ENCODE measurements at places on chromosomes 13 and 19.
A peak's percentile ranks its signal among the peaks of the same experiment; 100 is the strongest.

DNA sequence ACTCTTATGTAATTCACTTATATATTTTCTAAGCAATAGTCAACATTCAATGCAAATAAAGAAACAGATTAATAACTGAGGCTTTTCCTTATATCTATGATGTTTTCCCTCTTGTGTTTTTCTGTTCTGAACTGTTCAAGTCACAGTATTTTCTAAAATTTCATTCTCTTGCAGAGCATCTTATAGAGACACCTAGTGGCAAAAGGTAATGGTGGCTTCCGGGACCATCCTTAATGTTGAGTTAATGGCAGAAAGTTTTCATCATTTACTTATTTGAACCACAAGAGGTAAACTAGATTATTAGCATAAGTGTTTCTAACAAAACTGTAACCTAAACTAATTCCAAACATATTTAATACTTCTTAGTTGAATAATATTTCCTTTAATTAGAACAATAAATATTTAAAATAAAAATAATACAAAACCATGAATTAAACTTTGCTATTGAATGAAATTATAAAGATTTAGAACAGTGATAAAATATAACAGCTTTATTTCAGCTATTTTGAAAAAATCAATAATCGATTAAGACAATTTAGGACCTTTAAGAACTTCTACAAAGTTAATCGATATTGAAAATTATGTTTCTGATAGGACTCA is 1.7 kb upstream of the SLITRK5 start:
- H3K4me3 ChIP-seq, result no peak overlapping the region
- H3K27ac ChIP-seq, result no peak overlapping the region
- H3K27me3 ChIP-seq, result peaks cover 31% of the 10 kb centered on the region

- H3K27ac ChIP-seq, result peak overlapping the region; percentile 67
- H3K4me1 ChIP-seq, result peaks cover 21% of the 10 kb centered on the region
- H3K36me3 ChIP-seq, result no peaks in the 10 kb centered on the region
- H3K27me3 ChIP-seq, result peaks cover 8% of the 10 kb centered on the region
Observed at GRCh38 chr19:55552620-55553019, 7.3 kb upstream of the SBK3 start.

GRCh38 chr19:41958367-41959055 is 610 bp downstream of the RABAC1 start:
- H3K4me3 ChIP-seq, result peak overlapping the region; percentile 89
- H3K4me1 ChIP-seq, result peaks cover 15% of the 10 kb centered on the region
- peak; percentile 89 for DNase-seq
- H3K27ac ChIP-seq, result peak overlapping the region; percentile 78

- no peaks in the 10 kb centered on the region for H3K27me3 ChIP-seq
- no peak overlapping the region for H3K27ac ChIP-seq
- H3K36me3 ChIP-seq, result no peaks in the 10 kb centered on the region
- no peak for DNase-seq
- no peak overlapping the region for H3K4me3 ChIP-seq
- H3K4me1 ChIP-seq, result peaks cover 6% of the 10 kb centered on the region
Observed at GRCh38 chr13:47288546-47288945, 391.7 kb upstream of the HTR2A start.

GRCh38 chr13:95492044-95492801 is 60.3 kb upstream of the CLDN10 start:
- H3K4me1 ChIP-seq, result no peaks in the 10 kb centered on the region
- no peaks in the 10 kb centered on the region for H3K36me3 ChIP-seq
- no peak overlapping the region for H3K27ac ChIP-seq
- H3K4me3 ChIP-seq, result no peak overlapping the region

- no peak for DNase-seq
- H3K4me3 ChIP-seq, result no peak overlapping the region
- no peak overlapping the region for H3K27ac ChIP-seq
- H3K36me3 ChIP-seq, result no peaks in the 10 kb centered on the region
- peaks cover 1% of the 10 kb centered on the region for H3K4me1 ChIP-seq
- H3K27me3 ChIP-seq, result no peaks in the 10 kb centered on the region
Observed at GRCh38 chr13:40486518-40487163, 179.8 kb downstream of the FOXO1 start.

DNA sequence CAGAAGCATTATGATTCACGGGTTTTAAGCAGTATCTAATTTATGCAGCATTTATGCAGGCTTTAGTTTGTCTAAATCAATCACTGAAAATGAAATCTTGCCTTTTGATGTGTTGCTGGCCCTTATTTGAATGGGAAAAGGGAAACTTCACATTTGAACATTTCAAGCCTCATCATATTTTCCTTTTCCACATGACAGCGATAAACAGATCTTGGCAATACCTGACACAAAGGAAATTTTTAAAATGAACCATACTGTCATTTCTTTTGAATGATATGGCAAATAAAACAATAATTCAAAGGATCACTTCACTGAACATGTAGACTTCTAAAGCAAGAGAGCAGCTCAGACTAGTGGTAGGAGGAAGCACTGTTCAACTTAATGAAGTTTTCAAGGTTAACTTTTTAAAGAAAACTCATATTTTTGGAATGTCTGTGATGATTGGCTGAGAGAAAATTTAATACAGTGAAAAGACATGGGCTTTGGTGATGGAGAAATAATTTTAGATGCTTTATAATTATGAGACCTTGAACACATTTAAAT is 198.1 kb downstream of the OXGR1 start:
- H3K4me3 ChIP-seq, result no peak overlapping the region
- no peaks in the 10 kb centered on the region for H3K36me3 ChIP-seq
- no peak overlapping the region for H3K27ac ChIP-seq
- no peak for DNase-seq

- H3K36me3 ChIP-seq, result no peaks in the 10 kb centered on the region
- H3K4me3 ChIP-seq, result no peak overlapping the region
- no peak for DNase-seq
- H3K4me1 ChIP-seq, result peaks cover 22% of the 10 kb centered on the region
- H3K27me3 ChIP-seq, result peaks cover 65% of the 10 kb centered on the region
Observed at GRCh38 chr19:1516395-1516753, 3.6 kb upstream of the ADAMTSL5 start.
